Motor neuron (in vitro differentiated cells): ENCODE measurements at places on chromosomes 4 and X. TPM values are rescaled to one million over a fixed set of nuclear protein-coding genes. Genes with fewer than 3 reads are reported as not detected.

The ABCB7 gene
- total RNA-seq, result 20.2 and 23.2 TPM in 2 replicates

The XAGE1B gene
- 1.1 TPM in 1 of 2 replicates, not detected in the other for total RNA-seq

The UGT2B11 gene
- total RNA-seq, result not detected in 2 replicates

The DCUN1D4 gene
- total RNA-seq, result 46.6 and 57.2 TPM in 2 replicates

The GAGE12H gene
- not detected in 2 replicates for total RNA-seq

The CT47B1 gene
- total RNA-seq, result not detected in 2 replicates

The RPL9 gene
- total RNA-seq, result 1,765 and 1,839 TPM in 2 replicates

The FRG2 gene
- 0.15 and 0.19 TPM in 2 replicates for total RNA-seq

The BMPR1B gene
- total RNA-seq, result 3.1 and 3.3 TPM in 2 replicates

The CCDC158 gene
- total RNA-seq, result 0.14 TPM in 1 of 2 replicates, not detected in the other

The PDZD4 gene
- total RNA-seq, result 0.10 and 0.43 TPM in 2 replicates

The SERPINA7 gene
- total RNA-seq, result not detected in 2 replicates

The WWC2 gene
- total RNA-seq, result 51.6 and 56.0 TPM in 2 replicates

The BCORL1 gene
- total RNA-seq, result 8.6 and 9.6 TPM in 2 replicates

The WDR17 gene
- 17.8 and 22.0 TPM in 2 replicates for total RNA-seq
